ENCODE measurements at places on chromosomes 13 and 19.
A peak's percentile ranks its signal among the peaks of the same experiment; 100 is the strongest.

DNA sequence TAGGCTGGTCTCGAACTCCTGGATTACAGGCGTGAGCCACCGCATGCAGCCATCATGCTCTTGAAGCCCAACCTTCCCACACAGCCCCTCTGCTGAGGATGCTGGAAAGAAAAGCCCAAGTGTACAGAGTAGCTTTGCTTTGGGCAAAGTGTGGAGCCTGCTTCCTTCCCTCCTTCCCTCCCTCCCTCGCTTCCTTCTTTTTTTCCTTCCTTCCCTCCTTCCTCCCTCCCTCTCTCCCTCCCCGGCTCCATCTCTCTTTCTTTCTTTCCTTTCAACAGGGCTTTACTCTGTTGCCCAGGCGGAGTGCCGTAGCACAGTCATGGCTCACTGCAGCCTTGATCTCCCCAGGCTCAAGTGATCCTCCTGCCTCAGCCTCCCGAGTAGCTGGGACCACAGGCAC, 2.7 kb downstream of the CC2D1A start:
- DNase-seq: no peak

DNA sequence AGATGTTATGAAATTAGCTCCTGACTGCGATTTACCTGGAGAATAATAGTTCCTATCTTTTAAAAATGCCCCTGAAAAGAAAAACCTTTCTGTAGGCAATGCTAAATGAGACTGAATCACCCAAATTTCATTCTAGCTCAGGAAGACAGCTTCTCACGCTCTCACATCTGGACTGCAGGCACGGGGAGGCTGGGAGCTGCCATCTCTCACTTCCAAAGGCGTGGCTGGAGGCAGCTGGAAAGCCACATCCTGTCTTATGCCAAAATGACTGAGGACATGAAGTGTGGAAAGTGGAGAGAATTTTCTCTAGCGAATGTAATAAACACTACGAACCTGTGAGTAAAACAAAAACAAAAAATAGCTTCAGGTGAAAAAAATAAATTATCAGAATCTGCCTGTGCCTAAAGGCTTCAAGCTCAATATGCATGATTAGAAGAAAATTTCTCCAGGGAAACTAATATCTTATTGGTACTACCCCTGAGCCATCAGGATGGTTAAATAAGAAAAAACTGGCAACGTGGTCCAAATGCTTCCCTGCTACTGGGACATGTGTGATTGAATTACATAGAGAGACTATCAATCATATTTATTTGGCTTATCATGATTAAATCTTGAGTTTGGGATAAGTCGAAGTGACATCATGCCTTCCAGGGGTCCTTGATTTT, 58.1 kb upstream of the UBL3 start:
- DNase-seq: no peak

DNA sequence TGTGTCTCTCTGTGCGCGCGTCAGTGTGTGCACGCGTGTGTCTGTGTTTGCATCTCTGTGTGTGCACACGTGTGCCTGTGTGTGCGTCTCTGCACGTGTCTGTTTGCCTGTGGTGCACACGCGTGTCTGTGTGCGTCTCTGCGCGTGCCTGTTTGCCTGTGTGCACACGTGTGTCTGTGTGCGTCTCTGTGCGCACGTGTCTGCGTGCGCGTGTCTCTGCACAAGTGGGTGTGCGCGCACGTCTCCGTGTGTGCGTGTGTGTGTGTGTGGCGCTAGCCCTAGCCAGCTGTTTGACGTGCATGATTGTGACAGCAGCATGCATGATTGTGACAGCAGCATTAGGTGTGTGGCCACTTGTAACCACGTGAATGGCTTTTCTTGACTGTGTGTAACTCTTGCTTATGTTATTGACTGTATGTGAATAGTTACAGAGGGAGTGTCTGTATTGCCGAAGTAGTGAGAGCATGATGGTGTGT, 31.1 kb downstream of the ZNF146 start:
- DNase-seq: no peak

DNA sequence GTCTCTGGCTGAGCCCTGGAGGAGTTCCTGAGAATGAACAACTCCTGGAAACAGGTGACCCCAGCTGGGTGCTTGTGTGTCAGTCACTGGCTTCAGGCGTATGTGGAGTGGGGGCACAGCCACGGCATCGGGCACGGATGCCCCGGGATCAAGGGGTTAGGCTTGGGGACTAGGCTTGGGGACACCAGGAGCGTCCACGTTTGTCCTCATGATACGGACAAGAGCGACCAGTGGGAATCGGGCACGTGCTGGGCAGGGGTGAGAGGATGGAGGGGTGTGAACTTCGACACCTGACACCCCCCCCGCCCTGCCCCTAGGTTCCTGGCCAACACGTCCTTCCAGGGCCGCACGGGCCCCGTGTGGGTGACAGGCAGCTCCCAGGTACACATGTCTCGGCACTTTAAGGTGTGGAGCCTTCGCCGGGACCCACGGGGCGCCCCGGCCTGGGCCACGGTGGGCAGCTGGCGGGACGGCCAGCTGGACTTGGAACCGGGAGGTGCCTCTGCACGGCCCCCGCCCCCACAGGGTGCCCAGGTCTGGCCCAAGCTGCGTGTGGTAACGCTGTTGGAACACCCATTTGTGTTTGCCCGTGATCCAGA, 4.1 kb downstream of the GRIN3B start:
- peak; percentile 7 for DNase-seq

- no peak for DNase-seq
Measured at GRCh38 chr19:39737351-39737750, 478 bp downstream of the CLC start.

- no peak for DNase-seq
Measured at GRCh38 chr19:38726761-38727301, 17.4 kb downstream of the CAPN12 start.

GRCh38 chr13:91740756-91741155, 342.3 kb downstream of the GPC5 start:
- DNase-seq: no peak

GRCh38 chr13:112486386-112487126, 101.4 kb downstream of the TUBGCP3 start:
- peak; percentile 46 for DNase-seq

GRCh38 chr19:44865196-44865767, 19.2 kb downstream of the NECTIN2 start:
- no peak for DNase-seq

GRCh38 chr13:33275916-33276315, 9.6 kb downstream of the STARD13 start:
- DNase-seq: no peak

DNA sequence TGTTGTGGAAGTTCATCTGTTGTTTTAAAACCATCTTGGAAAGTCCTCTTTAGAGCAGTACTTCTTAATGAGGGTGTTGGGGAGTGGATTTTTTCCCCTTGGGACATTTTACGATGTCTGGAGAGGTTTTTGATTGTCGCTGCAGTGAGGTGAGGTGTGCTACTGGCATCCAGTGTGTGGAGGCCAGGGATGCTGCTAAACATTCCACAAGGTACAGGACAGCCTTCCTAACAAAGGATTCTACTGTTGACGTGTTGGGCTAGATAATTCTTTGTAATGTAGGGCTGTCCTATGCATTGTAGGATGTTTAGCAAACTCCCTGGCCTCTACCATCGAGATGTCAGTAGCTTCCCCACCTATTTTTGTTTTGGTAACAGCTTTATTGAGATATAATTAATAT, 33.3 kb downstream of the NAA16 start:
- DNase-seq: no peak

GRCh38 chr19:17156296-17156946, 58.7 kb upstream of the USE1 start:
- no peak for DNase-seq

GRCh38 chr19:50480281-50481111, 3.8 kb upstream of the GARIN5A start:
- DNase-seq: peak; percentile 10

DNA sequence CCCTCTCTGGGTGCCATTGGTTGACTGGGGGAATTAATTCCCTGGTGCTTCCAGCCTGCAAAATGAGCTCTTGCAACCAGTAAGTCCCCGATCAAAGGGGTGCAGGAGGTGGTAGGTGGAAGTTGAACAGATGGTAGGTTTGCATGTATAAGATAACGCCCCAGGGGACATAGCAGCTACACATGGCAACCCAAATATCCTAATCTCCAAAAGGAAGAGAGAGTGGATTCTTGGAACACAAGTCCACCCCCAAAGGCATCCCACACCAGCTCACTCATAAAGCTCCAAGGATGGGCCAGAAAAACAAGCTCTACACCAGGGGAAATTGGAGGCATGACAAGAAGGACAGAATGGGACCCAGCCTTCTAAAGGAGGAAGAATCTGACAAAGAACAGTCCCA, 4.8 kb downstream of the CD209 start:
- DNase-seq: no peak

DNA sequence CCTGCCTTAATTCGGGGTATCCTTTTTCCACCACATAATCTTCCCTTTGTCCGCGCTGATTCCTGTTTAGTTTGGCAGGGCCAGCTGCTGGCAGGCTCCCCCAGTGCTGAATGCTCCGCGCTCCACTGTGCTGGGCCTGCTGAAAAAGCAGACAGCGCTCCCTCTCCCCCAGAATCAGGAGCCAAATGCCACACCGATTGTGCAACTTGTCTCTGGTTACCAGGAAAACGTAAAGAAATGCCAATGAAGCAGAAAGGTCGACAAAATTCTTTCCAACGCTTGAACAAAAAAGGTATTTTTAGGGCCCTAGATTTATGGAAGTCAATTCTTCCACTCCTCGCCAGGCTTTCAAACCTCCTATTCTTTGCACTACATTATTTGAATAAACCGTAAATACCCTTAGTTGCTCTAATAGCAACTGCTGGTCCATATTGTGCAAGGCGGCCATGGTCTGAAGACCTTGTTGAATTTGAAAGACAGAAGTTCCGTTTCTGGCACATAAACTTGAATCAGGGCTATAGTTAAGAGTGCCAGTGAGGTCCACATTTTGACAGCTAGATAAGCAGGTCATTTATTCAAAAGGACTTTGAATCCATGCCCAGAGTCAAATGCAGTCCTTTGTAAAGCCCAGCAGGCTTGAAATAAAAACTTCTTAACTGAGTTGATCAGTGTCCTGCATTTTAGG, 206.7 kb upstream of the RFC3 start:
- DNase-seq: no peak

GRCh38 chr13:30718661-30719524, 16.4 kb upstream of the ALOX5AP start:
- DNase-seq: no peak
